ENCODE measurements at places on chromosomes 4 and X.

DNA sequence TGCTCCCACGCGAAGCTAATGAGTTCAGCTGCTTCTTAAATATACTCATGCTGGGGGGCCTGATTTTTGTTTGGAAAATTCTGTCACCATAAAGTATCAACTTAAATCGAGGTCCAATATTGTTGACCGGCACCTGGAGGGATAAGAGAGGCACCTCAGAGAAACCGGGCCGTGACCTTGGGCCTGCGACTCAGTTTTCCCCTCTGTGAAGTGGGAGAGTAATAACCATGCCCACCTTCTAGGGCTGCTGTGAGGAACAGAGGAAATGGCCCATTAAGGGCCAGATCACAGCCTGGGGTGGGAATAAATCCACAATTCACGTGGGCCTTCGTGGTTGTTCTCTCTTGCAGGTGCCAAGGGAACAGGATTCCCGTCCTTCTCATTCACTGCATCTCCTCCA lies 39.4 kb downstream of the ZBTB49 start:
- no peak overlapping the region for H3K4me3 ChIP-seq
- H3K27ac ChIP-seq: no peak overlapping the region
- H3K27me3 ChIP-seq: no peaks in the 10 kb centered on the region
- DNase-seq: no peak
- H3K4me1 ChIP-seq: no peaks in the 10 kb centered on the region

GRCh38 chr4:165381821-165382373 lies 3.1 kb downstream of the CPE start:
- no peak for DNase-seq
- no peaks in the 10 kb centered on the region for H3K27me3 ChIP-seq
- no peak overlapping the region for H3K27ac ChIP-seq

DNA sequence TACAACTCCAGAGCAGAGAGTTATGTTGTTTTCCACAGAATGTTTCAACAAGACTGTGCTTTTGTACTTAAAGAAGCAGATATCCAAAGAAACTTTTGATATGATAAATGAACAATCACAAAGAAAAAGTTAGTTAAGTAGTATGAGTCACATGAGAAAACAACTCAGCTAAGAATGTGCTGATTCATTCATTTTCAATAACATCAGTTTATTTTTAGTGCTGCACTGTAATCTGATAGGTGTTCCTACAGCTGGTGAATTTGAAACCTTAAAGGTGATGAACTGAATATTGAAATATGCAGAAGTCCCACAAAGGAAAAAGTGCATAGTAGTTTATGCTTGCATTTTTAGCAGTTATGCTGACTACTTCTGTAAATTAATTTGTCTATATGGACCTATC lies 180.3 kb upstream of the TENM3 start:
- no peak overlapping the region for H3K4me3 ChIP-seq
- no peaks in the 10 kb centered on the region for H3K27me3 ChIP-seq
- DNase-seq: no peak
- H3K27ac ChIP-seq: no peak overlapping the region

DNA sequence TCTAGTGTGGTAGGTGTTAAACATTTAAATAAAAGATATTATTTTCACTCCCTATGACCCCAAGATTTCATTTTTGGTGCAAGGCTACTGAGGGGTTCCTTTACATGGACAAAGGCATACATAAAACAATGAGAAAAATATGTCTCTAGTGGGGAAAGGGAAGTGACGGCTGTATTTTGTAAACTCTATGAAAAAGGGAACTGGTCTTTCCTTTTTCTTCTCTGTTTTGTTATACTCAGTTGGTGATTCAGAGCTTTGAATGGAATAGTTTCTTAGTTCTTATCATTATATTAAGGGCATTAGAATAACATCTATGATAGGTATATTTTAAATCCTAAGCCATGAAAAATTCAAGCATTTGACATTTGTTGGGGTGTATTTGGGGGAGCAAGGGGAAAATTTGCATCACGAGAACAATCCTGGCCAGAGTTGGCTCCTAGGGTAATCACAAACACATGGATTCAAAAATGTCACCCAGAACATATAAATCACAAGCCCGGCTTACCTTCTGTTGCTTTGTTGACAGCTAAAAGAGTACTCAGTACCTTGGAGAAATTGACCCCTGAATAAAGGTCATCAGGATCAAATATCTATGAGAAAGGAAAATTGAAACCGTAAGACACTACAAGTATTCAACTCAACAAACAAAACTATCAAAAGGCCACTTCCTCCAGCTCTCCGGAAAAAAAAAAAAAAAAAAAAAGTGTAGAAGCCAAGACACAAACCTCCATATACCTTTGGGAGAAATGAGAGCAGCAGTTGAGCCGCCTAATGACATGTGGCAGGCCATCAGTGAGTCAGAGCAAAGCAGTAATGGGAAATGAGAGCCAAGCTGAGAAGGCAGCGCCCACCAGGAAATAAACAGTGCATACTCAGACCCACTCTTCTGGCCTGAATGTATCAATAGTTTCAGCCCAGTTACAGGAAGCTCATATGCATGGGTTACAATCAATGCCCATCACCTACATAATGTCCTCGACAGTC lies 33.4 kb downstream of the ARHGEF6 start:
- no peak overlapping the region for H3K4me3 ChIP-seq
- H3K27ac ChIP-seq: no peak overlapping the region
- H3K36me3 ChIP-seq: no peaks in the 10 kb centered on the region
- no peaks in the 10 kb centered on the region for H3K27me3 ChIP-seq
